ENCODE measurements at places on chromosomes 2 and 18. TPM values are rescaled to one million over a fixed set of nuclear protein-coding genes. Genes with fewer than 3 reads are reported as not detected.

DNA sequence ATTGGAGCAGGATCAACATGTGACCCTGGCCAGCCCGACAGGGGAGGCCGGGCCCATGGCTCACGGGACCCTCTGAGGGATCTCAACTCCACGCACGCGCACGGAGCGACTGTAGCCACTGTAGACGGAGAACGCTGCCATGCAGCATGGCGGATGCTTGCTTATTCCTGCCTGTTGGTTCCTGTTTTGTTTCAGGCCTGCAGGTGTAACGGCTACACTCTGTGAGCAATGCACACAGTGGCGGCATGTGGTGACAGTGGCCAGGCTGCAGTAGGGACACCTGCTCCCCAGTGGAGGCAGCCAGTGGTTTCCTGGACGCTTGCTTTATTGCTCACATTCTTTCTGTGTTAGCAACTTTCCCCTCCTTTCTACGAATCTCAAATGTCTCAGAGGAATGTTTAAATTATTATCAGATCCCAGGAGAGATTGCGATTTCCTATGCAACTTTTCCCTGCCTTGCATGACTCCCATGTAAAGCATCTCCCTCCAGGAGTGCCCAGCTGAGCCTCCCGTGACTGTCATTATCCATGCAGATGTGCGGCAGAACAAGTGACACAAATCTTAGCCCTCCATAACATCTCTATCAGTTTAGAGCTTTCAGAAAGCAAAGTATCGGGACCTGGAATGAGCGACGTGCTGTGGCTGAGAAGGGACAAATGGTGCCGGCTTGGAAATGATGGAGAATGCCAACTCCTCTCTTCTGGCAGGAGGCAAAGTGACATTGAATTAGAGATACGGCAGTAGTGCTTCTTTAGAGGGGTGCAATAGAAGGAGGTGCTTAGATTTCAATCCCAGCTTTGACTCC lies 209.7 kb downstream of the ASB1 start:
- DNase-seq, result peak; percentile 40

AQP4 gene
- not detected for polyA plus RNA-seq

VSNL1 gene
- 0.24 TPM for polyA plus RNA-seq

- no peak for DNase-seq
Measured at GRCh38 chr2:38654528-38655381, 11.2 kb upstream of the GALM start.

DNA sequence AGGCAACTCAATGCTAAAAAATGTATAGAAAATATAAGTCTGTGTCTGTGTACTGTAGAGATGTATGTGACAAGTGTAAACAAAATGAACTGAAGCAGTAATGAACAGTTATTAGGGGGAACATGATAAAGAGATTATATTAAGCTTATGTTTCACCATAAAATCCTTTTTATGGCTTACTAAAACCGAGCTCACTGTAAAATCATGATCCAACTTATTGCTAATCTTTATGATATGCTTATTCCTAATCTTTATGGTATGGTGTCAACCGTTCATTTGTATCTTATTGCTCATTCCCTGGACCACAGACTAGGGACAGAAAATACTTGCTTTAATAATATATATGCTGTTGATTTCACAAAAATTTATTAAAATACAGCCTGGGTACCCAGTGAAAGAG lies 62.1 kb downstream of the TNFRSF11A start:
- no peak for DNase-seq

UPP2 gene
- not detected for polyA plus RNA-seq

- no peak for DNase-seq
Measured at GRCh38 chr2:83162421-83162820, 1296.7 kb downstream of the SUCLG1 start.

- peak; percentile 68 for DNase-seq
Measured at GRCh38 chr2:238425979-238426567, 654 bp upstream of the ASB1 start.

LAMA1 gene
- 15.5 TPM for polyA plus RNA-seq

UNC80 gene
- not detected for polyA plus RNA-seq

MBD2 gene
- polyA plus RNA-seq, result 29.5 TPM

MYO7B gene
- polyA plus RNA-seq, result 0.55 TPM

DNA sequence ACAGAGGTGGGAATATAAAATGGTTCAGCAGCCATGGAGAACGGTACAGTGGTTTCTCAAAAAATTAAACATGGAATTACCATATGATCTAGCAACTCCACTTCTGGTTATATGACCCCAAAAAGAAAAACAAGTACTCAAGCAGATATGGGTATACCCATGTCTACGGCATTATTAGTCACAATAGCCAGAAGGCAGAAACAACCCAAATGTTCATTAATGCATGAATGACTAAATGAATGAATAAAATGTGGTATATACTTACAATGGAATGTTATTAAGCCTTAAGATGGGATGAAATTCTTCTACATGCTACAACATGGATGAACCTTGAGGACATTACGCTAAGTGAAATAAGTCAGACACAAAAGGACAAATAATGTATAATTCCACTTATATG lies 266.8 kb upstream of the FBXO11 start:
- DNase-seq, result no peak

DNA sequence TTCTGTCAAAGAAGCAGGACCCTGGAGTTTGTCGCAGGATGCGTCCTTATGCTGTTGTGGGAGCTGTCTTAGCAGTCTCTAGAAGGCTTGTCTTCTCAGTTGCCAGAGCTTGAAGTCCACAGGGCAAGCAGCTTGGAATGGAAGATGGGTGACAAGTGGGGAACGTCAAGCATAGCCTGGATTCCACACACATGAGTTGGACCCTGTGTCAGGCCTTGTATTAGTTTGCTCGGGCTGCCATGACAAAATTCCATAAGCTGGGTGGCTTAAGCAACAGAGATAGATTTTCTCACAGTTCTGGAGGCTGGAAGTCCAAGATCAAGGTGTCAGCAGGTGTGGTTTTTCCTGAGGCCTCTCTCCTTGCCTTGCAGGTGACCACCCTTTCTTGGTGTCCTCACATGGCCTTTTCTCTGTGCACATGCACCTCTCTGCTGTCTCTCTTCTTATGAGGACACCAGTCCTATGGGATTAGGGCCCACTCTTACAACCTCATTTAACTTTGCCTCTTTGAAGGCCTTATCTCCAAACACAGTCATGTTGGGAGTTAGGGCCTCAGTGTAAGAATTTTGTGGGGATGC lies 51.3 kb downstream of the THNSL2 start:
- DNase-seq, result no peak

- no peak for DNase-seq
Measured at GRCh38 chr18:26502823-26503222, 45.5 kb downstream of the KCTD1 start.

LRP1B gene
- not detected for polyA plus RNA-seq

DNA sequence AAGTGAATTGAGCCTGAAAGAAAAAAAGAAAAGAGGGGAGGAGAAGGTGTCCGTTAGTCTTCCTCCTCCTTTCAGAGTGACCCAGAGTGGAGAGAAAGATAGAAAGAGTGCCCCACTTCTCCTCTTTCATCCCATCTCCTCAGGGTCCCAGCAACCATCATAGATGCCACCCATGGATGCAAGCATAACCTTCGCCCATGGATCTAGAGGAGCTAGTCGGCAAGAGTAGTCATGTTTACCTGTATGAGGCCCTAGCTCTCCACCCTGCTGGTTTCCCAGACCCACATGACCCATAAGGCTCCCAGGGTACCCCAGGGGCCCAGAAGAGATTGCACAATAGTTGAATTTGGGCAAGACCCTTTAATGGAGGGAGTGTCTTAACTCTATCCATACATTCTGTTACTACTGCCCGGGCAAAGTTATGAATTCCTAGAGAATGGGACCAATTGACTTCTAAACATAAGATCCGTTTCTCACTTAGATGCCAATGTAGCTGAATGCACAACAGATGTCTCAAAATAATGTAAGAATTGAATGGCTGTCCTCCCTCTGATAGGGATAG lies 56.1 kb upstream of the CDCA7 start:
- no peak for DNase-seq

DNA sequence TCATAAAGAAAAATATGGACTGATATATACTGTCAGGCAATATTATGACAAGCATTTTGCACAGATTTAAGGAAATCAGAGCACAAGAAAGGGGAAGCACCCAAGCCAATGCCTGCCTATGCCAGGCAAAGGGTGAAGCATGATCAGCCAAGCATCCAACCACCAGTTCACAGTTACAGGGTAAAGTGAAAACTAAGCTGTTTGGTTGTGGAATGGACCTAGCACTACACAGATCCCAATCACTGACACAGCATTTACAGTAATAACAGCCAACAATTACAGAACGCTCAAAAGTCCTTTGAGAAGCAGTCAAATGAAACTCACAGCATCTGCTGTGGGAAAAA lies 90.3 kb downstream of the SP3 start:
- no peak for DNase-seq

DNA sequence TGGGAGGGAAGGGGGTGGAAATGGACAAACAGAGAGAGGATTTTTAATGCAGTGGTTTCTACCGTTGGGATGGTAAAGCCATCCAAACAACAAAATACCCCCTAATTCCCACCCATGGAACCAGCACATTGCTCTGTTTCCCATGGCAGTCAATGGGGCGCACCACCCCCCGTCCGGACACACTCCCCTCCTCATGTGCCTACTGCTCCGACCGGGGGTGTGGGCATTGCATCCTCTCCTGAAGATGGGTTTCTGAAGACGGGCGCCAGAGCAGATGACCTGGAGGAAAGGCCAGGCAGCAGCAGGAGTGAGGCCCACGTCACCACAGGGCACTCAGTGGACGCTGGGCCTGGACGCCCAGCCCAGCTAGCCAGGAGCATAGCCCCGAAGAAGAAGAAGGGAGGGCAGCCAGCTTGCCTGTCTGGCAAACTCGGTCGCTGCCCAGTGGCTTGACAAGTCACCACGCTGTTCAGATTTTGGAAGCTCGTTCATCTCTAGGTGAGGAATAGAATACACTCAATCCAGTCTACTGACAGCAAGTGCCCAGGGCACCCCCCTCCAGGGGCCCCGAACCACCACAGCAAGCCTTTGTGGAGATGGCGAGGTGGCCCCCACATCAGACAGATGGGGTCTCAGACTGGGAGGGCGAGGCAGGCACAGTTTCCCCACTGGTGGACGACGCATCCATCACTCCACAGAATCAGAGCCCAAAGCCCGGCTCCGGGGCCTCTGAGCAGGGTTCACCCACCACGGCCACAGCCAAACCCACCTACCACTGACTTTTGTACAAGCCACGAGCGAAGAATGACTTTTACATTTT lies 296.2 kb upstream of the SALL3 start:
- no peak for DNase-seq

DNA sequence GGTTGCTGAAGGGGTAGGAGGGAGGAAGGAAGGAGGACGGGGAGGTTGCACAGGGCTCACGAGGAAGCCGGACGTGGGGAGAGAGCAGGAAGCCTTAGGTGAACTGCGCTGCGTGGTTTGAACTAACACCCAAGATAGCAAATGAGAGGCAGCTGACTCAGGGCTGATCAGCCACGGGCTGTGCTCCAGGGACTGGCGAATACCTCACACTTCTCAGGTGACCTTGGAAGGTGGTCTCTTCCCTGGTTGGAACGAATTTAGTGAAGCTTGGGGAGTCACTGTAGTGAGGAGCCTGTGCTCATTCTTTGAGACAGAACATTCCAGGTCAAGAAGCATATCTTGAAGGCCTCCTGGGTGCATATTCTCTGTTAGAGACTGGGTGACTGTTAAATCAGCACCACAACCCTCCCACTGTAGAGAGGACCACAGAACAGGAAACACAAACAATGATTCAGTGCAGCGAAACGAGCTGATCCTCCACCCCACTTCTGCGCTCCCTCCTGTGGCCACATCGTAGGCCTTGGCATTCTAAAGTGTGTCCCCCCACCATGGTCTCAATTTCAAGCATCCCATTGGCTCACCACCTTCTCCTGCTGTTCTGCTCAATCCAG lies 33.8 kb downstream of the TOGARAM2 start:
- DNase-seq, result peak; percentile 57

GRCh38 chr2:234745347-234745746 lies 206.5 kb upstream of the SH3BP4 start:
- DNase-seq, result no peak

- no peak for DNase-seq
Measured at GRCh38 chr2:47907039-47907781, 912 bp upstream of the FBXO11 start.

DNA sequence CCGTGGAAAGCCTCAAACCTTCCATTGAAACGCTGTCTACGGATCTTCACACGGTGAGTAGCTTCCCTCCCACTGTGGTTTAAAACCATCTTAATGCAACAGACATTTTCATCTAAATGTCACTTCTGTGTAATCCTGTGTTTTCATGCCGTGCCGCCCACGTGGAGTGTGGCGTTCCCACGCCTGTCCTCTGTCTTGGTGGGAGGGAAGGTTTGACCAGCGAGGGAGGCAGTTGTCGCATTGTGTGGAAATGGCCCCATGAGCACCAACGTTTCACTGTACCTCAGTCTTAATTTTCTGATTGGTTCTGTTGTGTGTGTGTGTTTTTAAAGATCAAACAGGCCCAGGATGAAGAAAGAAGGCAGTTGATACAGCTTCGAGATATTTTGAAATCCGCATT lies 88.6 kb downstream of the ITGB1BP1 start:
- DNase-seq, result no peak

NPPC gene
- polyA plus RNA-seq, result 0.55 TPM

GRCh38 chr18:75346671-75347070 lies 80.8 kb downstream of the SMIM21 start:
- DNase-seq, result no peak

- no peak for DNase-seq
Measured at GRCh38 chr2:193989645-193990044, 1667.4 kb upstream of the SLC39A10 start.

GRCh38 chr2:36618381-36618780 lies 20.4 kb upstream of the FEZ2 start:
- peak; percentile 82 for DNase-seq

DDX18 gene
- polyA plus RNA-seq, result 34.6 TPM

DNA sequence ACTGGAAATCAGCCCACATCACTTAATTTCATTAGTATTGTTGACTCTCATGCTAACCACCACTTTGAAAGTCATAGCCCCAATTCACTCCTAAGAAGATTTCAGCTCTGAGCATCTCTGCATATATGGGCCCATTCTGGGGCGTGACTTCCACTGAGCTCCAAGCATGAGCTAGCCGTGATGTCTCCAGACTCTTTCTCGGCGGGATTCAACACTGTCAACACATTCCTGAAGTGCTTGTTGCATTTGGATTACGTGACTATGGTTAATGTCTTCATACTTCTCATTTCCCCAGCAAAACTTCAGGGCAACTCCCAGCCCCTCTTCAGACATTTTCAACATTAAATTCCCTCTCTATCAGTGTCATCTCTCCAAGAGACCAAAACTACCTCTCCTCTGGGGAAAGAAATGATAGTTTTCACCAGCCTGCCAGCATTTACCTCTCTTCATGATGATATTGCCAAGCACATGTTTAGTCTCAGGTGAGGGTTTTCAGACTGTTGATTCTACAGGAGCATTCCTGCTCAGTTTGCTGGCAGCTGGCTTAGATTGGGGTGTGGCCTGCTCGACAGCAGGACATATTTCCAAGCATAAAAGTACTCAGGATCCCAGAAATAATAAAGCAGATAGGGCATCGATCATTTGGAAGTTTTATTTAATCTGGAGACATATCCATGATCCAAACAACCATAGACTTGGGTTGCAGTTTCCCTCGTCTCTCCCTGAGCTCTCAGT lies 81.7 kb downstream of the FEZ2 start:
- peak; percentile 58 for DNase-seq

GRCh38 chr2:43370705-43371104 lies 144.3 kb upstream of the ZFP36L2 start:
- DNase-seq, result no peak

Measured in IMR-90 (cell line).